Stimulated activated CD8-positive, alpha-beta memory T cell treated with anti-CD3 and anti-CD28 coated beads, Interleukin-7, amount 100 ng/mL, for 24 hours (primary cell): ENCODE measurements at places on chromosomes 3 and 15.

DNA sequence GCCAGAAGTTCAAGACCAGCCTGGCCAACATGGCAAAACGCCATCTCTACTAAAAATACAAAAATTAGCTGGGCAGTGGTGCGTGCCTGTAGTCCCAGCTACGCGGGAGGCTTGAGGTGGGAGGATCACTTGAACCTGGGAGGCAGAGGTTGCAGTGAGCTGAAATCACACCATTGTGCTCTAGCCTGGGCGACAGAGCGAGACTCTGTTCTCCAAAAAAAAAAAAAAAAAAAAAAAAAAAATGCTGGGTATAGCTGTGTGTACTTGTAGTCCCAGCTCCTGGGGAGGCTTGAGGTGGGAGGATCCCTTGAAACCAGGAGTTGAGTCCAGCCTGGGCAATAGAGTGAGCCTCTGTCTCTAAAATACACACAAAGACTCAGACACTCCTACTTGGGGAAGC is 32.0 kb downstream of the PPP1R2 start:
- no peak for DNase-seq

- DNase-seq, result no peak
Measured at GRCh38 chr3:99499235-99500158, 138.9 kb upstream of the COL8A1 start.

DNA sequence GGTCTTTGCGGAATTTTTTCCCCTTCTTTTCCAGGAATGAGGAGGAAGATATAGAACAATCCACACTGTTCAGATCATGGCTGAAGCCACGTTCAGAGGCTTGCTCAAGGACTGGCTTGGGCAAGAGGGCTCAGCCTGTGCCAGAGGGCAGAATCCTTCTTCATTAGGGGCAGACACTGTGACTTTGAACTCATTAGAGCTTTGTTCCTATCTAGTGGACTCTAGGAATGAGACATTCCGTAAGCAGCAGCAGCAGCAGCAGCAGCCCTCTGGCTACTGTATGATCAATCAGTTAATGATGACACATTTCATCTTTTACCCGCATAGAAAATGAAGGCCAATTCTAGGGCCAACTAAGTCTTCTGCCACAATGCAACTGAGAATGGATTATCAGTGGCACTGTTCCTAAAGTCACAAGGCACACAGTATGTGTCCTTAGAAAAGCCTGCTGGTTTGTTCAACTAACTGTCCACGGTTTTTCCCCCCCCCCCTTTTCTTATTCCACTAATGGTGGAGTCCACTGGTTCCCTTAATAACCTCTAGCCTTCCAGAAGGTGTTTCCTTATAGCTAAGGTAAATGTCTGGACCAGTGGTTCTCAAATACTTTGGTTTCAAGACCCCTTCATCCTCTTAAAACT is 1.7 kb upstream of the RAB8B start:
- no peak for DNase-seq

GRCh38 chr3:40720863-40721262 is 196.1 kb downstream of the ZNF621 start:
- no peak for DNase-seq

DNA sequence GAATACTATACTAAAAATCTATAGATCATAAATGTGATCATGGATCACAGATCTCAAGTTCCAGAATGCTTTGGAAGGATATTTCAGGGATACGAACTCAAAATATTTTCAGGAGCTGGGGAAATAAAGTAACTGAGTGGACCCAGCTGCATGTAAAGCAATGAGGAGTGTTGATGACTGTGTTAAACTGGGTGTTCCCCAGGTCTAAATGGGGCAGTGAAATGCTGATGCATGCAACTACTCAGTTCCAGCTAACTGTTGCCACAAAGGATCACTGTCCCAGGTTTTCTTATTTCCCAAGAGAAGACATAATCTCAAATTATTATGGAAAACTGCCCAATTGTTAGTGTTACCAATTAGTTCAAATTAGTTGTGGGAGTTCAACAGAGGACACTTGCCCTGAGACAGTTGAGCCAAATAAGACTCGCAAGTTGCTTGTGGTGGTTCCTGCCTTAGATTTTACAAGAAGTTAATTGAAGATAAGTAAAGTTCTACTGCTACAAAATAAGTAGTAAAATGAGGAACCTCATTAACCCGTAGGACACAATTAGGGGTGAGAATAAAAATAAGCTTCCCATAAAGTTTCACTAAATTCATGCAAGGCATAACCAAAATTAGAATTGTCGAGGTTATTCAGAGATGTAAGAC is 66.3 kb upstream of the IL12A start:
- no peak for DNase-seq

DNA sequence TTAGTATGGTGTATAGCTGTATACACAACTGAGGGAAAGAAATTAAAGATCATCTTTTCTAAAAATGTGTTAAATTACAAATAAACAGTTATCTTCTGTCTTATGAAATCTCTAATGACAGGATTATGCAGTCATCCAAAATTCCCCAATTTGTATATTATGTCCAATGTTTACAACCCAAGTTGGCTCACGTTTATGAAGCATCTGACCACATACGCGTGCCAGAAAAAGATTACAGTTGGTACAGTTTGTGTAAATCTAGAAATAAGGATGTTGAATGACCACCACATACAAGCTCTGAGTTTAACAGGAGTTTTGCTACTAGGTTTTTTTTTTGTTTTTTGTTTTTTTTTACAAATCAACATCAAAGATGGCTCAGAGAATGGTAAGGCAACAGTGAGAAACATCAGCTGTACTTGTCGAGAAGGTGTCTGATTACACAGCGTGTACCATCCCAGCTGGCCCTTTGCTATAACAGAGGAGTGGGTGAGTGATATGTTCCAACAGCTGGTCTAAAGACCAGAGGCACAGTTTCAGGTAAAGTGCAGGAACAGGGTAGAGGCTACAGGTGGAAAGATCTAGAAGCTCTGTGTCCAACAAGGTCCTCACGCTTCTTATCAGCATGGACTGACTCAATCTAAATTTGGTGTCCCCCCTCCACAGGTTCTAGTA is 47.1 kb downstream of the USF3 start:
- no peak for DNase-seq

DNA sequence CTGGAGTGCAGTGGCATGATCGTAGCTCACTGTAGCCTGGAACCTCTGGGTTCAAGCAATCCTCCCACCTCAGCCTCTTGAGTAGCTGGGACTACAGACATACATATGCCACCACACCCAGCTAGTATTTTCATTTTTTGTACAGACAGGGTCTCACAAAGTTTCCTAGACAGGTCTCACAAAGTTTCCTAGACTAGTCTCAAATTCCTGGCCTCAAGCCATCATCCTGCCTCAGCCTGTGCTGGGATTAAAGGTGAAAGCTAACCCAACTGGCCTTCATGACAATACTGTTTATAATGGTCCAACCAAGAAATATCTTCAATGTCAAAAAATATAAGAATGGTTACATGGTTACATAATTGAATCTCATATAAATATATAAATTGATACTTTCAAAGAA is 24.0 kb downstream of the GPR176 start:
- no peak for DNase-seq

DNA sequence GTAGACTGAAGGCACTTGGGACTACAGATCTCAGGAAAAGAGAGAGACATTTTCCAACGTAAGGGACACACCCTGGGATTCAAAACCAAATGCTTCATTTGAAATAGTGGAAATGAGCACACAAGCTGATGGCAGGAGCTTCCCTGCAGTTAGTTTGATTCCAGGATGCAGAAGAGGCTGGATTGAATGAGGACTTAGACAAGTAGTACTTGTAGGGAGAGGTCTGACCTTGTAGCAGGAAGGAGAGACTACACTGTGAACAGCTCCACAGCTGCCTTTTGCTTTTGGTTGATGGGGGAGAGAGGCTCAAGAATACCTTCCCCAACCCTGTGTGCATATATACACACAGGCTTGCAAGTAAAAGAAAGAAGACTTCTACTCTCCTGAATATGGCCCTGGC is 51.5 kb downstream of the PDE8A start:
- no peak for DNase-seq

DNA sequence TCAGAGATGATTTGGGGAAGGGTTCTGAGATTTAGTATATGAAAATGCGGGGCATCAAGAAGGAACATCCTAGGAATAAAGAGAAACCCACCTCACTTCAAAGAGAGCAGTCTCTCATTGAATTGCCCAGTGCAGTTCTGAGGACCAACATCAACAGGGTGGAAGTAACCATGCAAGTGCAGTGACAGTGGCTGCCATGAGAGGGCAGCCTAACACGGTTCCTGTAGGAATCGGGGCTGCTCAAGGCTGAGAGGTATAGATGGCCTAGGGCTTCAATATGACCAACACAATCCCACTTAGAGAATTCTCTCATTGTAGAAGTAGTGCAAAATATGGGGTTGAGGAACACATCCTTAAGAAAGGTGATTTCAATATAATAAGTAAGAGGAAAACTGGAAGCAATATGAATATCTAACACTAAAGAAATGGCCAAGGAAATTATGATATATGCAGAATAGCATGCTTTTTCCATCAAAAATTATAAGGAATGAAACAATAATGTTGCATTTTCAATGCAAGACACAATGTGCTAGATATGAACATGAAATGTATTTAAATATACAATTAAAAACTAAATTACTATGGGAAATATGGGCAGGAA is 51.1 kb upstream of the ARRDC4 start:
- DNase-seq, result peak; percentile 12

DNA sequence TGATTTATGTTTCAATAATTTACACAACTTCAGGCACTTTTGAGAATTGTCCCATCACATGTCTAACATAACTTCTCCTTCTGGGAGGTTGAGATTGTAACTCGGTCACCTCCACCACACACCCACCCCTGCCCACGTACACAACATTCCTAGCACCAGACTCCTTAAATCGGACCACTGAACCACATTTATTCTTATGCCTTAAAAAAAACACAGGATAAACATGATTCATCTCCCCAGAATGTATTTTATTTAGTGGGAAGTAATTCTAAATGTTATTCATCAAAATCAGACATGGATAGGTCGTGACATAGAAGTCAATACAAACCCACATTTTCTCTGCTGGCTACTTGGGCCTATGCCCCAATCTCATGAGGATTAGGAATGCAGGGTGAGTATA is 3.0 kb downstream of the SNTN start:
- no peak for DNase-seq

- DNase-seq, result no peak
Measured at GRCh38 chr3:14077310-14077709, 47.4 kb downstream of the CHCHD4 start.

DNA sequence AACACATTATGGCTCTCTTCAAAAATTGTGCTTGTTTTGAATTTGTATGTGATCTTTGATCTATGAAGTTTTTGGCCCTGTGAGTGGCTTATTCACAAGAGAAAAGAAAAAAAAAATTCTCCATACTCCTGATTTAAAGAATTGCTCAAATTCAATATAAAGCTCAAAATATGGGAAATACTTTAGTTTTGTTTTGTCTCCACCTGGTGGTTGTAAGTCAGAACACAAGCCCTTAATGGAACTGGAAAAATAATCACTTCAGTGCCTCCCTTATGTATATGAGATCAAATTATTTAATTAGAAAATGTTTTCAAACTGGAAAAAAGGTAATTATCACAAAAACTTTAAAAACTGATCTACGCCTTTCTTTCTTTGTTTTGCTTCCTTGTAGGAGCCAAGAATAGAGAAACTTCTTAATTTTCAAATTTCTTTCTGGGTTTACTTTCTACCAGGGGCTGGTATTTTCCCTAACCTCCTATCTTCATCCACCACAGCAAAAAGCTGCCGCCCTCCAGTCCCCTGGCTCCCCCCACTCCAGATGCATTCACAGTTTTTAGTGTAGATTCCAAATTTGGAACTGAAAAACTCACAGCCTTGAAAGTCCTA is 50.6 kb downstream of the SERP1 start:
- no peak for DNase-seq

GRCh38 chr15:42144841-42145375 is 11.5 kb downstream of the PLA2G4F start:
- DNase-seq, result no peak

- no peak for DNase-seq
Measured at GRCh38 chr3:156424758-156425157, 130.2 kb downstream of the SSR3 start.

DNA sequence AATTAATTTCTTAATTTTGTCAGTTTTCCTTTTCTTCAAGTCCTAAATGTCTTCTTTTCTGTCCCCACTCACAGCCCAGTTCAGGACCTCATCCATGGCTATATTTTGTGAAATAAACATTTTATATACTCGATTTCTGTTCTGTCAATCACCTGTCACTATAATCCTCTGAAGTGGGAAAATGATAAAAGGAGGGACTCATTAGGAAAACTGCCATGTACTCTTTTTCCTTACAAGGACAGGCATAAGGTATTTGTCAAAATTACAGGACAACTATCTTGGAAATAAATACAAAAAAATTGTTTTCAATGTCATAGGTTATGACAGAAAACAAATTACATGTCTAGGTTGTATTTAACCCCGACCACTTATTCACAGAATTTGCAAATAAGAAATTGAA is 240.1 kb upstream of the CBLB start:
- DNase-seq, result no peak
